ENCODE measurements at places on chromosomes 16 and 17.

DNA sequence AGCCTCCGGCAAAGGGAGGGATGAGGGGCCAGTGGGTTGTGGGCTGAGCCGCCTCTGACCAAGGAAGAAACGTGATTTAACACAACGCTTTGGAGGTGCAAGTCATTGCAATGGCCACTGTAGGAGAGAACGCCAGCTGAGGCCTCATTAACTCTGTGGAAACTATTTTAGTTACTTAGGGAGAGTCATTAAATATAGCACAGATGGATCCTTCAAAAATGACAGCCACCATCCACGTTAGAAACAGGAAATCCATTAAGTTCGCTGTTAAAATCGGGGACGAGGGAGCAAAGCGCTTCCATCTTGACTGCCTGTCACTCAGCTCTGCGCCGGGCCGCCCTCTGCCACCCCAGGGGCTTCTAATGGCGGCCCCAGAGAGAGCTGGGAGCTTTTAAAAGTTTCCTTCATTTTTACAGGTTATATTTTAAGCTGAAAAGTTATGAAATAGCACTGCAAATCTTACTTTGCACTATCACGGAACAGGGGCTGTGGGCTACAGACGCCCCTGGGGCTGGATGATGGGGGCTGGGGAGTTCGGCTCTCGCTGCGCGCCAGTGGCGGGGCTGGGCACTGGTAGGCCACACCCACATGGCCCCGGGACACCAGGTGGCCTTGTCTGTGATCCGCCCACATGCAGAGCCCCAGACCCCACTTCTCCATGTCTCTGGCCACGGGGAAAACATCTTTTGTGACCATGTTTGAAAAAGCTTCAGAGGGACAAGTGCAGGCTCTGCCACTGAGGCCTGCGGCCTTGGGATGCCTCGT lies 54.6 kb downstream of the LMF1 start:
- no peak for DNase-seq

DNA sequence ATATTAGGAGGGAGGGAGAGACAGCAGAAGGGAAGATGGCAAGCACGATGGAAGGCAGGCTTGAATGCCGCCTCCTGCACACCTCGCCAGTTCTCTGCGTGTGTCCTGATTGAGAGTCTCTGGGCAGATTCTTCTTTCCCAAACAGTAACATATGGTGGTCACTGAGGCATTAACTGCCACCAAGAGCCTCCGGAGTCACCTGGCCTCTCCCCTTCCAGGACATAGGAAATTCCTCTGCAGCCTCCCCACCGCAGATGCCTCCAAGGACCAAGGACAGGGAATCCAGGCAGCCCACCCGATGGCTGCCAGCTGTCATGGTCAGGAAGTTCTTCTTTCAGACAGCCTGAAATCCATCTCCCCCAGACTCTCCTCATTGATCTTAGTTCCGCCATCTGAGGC lies 149.3 kb downstream of the ENGASE start:
- no peak for DNase-seq

GRCh38 chr17:80818871-80819270 lies 172.8 kb upstream of the CHMP6 start:
- DNase-seq, result peak; percentile 27

GRCh38 chr16:75108792-75109731 lies 7.5 kb downstream of the LDHD start:
- DNase-seq, result peak; percentile 88

Data from sciatic nerve (tissue), 2 donors.